ENCODE measurements at places on chromosomes 2 and 18.

- DNase-seq: no peak
Measured at GRCh38 chr2:72238311-72238710, 90.6 kb upstream of the CYP26B1 start.

- DNase-seq: no peak
Measured at GRCh38 chr2:11656671-11657101, 13.3 kb downstream of the NTSR2 start.

GRCh38 chr2:46171996-46172546 lies 125.1 kb upstream of the EPAS1 start:
- no peak for DNase-seq

GRCh38 chr2:9754532-9754887 lies 88.8 kb upstream of the TAF1B start:
- DNase-seq: no peak

DNA sequence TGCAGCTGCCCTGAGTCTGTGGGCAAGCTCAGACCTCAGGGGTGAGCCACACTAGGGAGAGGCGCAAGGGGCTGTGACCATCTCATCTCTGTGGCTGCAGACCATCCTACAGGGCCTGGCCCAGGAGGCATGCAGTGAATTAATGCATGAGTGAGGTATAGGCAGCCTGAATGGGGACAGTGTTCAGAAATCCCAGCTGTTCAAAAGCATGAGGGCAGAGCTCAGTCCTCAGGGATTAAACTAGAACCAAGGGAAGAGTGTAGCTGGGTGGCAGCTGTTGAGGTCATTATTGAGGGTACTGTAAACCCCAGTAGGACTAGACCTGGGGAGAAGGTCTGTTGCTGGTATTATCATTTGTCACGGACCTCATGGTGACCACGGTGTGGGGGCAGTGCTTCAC lies 17.0 kb downstream of the TMEM177 start:
- DNase-seq: no peak

DNA sequence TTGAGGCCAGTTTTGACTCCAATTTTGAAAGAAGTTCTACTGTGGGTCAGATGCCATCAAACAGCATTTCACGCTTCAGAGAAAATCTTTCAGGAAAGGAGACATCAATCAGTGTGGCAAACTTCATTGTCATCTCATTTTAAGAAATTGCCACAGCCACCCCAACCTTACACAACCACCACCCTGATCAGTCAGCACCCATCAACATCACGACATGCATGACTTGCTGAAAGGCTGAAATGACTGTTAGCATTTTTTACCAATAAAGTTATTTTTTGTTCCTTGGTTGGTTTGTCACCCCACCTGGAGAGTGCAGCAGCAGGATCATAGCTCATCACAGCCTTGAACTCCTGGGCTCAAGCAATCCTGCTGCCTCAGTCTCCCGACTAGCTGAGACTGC lies 10.4 kb downstream of the DNAJC10 start:
- DNase-seq: no peak

GRCh38 chr2:3054066-3054465 lies 323.6 kb downstream of the EIPR1 start:
- no peak for DNase-seq

- DNase-seq: no peak
Measured at GRCh38 chr2:631741-632140, 45.5 kb downstream of the TMEM18 start.

DNA sequence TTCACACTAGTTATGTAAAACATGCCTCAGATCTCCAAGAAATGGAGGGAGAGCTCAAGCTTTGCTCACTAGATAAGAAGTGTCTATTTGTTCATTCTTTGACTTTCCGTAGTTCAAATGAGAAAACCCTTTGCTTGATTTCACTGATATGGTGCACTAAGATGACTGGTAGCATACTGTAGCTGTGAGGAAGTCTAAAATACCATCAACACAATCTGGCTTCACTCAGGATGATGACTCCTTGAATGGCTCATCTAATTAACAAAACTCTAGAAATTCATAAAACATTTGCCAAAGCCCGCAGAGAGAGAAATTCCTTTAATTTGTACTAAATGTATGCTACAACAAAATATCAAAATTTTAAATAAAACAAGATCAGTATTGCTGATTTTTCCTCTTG lies 152.8 kb upstream of the STK17B start:
- DNase-seq: no peak

DNA sequence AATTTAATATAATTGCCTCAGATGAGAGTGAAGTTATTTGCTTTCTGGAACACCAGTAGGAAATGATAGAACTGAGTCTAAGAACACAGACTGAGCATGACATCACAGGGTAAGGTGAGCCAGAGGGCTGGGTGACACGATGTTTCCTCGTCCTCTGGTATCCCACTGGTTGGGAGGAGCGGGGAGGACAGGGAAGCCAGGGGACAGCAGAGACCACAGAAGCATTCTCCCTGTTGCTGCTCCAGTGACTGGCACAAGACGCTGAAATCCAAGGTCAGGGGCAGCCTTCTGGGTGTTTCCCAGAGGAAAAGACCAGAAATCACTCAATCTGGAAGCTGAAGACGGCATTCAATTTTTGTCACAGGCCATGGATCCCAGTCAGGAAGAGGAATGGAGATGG lies 363.4 kb upstream of the SOX11 start:
- DNase-seq: no peak

- no peak for DNase-seq
Measured at GRCh38 chr2:187405921-187406320, 42.1 kb downstream of the CALCRL start.

GRCh38 chr2:235479604-235480003 lies 14.2 kb upstream of the AGAP1 start:
- DNase-seq: no peak

- DNase-seq: no peak
Measured at GRCh38 chr18:621291-622043, 24.7 kb downstream of the CLUL1 start.

DNA sequence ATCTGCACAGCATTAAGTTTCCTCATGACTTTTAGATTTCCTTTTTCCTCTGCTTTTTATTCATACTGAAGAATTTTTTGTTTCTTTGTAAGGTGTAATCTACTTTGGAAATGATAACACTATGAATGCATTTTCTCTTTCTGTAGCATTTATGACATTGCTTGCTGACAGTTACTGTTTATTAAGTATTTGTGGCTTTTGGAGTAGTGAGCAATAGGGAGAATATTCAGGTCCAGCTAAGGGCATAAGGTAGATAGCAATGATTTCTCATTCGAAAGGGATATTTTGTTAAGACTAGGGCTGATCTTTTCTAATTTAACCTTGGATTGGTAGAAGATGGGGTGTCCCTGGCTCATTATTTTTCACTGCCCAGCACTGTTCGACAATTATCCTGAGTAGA lies 80.3 kb downstream of the XRCC5 start:
- DNase-seq: no peak

- DNase-seq: no peak
Measured at GRCh38 chr2:2901384-2902345, 476.0 kb downstream of the EIPR1 start.

- DNase-seq: no peak
Measured at GRCh38 chr2:70935468-70936164, at the start of gene ATP6V1B1. TSS of gene ATP6V1B1 (plus strand) at chr2:70935900. CDS start at chr2:70935955, 55 bp downstream.

GRCh38 chr18:67359873-67360838 lies 156.4 kb downstream of the DSEL start:
- DNase-seq: no peak

DNA sequence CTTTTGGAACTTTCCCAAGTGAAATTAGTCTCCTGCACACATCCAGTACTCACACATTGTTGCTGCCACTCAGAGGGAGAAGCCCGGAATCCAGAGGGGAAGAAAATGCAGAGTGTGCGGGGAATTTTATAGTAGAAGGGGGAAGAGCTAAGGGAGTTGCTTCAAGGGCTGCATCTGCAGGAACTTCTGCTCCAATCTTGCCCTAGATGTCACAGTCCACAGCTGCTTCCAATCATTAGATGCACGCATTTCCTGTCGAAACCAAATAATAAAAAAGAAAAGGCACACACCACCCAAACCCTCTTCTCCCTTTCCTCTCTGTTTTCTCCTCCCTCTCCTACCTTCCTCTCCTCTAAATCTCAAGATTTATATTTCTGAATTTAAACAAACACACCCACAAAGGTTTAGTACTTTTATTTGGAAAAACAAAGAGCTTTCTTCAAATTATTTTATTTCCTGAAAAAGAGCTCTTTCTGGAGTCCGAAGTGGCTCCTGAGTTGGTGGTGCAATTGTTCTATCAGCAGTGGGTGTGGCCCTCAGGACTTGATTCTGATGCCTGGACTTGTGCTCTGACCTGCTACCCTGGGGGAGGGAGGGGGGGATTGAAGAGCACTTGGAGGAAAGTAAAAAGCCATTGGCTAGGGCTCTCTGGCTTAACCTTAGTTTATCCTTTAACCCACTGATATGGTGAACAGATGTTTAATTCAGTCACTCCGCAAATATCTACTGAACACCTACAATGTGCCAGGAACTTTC lies 72.0 kb downstream of the KCNE4 start:
- DNase-seq: no peak

GRCh38 chr2:227025510-227025909 lies 138.5 kb downstream of the COL4A4 start:
- no peak for DNase-seq

GRCh38 chr18:73684647-73685046 lies 463.0 kb downstream of the FBXO15 start:
- DNase-seq: no peak

DNA sequence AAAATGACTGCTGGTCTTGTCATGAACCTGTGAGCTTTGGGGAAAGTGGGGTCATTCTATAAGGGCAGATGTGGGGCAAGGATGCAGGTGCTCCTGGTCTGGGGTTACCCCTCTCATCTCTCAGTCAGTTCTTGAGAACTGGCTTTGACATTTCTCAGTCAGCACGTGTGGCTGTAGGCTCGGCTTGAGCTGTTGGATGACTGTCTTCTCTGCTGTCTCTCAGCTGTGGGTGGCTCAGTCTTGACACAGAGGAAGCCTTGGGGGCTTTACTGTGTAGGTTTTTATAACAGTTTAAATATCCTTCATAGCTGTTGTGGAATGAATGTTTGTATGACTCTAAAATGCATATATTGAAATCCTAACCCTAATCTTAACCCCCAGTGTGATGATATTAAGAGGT lies 296.4 kb upstream of the CELF4 start:
- no peak for DNase-seq

- no peak for DNase-seq
Measured at GRCh38 chr2:64846177-64846576, 143.0 kb upstream of the SLC1A4 start.

DNA sequence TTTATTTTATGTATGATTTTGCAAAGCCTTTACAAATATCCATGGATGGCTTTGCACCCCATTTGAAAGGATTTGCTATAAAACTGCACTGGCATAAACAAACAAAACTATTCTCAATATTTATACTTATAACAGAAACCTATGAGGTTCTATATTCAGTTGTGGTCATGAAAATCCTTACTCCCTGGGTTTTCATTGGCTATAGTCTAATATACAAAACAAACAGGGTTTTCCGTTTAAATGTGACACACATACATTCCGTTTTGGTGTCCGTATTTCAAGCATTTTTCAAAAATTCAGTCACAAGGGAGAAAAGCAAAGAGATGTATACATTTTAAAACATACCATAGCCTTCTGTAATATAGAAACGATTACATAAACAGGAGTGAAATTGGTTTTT lies 100.0 kb downstream of the TCF4 start:
- DNase-seq: no peak

DNA sequence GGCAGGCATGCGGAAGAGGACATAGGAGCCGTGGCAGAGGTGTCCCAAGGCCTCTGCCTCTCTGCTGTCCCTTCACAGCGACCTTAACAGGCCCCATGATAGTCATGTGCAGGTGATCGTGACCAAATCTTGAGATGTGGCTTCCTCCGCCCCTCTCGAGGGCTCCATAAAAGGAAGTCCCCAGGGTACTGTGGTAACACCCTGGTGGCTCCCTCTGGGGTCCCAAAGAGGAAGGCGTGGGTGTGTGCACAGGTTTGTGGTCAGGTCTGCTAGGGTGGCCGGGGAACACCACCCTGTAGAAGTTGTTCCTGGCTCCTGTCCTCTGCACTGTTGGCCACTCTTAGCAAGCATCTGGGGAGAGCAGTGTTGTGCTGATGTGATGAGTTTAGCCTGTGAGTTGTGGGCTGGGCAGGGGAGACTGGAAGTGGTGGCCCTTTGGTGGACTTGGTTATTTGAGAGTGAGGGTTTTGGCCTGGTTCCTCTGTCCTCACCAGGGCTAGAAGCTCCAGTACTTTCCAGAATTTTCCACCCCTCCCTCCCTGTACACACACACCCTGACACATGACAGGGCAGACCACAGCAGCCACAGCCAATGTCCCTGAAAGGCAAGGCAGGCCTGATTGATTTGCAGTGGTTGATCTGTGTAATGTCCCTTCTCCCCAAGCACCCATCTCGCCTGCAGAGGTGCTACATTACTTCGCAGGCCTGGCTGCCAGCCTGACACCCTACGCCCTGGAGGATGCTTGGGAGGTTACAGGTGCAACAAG lies 68.9 kb upstream of the BOD1L2 start:
- DNase-seq: no peak

DNA sequence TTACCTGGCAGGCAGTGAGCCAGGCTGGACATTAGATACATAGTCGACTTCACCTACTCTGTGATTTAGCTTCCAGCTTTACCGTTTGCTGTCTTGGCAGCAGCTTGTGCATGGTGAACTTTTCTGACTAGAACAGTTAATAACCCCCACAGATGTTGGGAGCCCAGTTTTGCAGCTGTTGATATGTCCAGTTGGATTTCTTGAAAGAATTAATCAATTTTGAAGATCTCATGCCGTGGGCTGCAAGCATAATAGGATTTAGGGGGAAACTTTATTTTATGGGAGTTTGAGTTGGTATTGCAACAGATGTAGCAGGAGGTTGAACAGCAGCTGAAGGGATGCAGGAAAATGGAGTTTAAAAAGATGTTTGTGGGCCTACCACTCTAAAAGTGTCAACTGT lies 13.8 kb downstream of the MYO1B start:
- no peak for DNase-seq

DNA sequence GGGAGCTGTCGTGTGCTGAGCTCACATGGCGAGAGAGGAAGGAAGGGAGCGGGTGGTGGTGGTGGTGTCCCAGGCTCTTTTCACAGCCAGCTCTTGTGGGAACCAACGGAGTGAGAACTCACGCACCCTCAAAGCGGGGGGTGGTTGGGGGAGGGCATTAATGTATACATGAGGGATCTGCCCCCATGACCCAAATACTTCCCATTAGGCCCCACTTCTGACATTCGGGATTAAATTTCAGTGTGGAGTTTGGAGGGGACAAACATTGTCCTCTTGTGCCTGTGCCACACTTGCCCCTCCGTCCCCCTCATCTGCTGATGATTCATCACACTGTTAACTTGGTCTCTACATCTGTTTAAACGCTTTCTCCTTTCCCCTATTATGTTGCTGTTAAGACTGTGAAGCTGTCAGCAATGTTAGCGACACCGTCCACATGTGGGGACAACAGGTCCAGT lies 22.5 kb downstream of the INPP4A start:
- no peak for DNase-seq

GRCh38 chr2:28709101-28709500 lies 42.5 kb upstream of the PPP1CB start:
- DNase-seq: no peak

GRCh38 chr2:201983174-201983573 lies 50.5 kb upstream of the FZD7 start:
- DNase-seq: no peak

DNA sequence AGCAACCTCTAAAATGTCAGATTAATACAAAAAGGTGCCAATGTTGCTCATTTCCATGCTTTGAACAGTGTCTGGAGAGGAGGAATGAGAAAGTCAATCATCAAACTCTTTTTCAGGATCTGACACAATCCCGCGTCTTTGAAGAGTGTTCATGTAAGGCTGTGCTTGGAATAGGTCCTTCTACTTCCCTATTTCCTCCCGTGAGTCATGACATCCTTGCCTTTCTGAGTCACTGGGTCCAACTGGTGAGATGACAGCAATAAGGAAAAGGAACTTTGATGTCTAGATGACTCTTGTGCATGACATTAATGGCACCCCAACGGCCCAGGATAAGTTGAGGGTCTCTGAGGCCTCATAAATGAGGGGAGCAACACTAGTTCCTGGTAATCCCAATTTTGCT lies 109.0 kb upstream of the CELF4 start:
- DNase-seq: no peak
